Stimulated activated CD4-positive, alpha-beta T cell treated with anti-CD3 and anti-CD28 coated beads, TNF-alpha, amount 100 ng/mL, for 24 hours (primary cell): ENCODE measurements at places on chromosomes 16 and 17.

DNA sequence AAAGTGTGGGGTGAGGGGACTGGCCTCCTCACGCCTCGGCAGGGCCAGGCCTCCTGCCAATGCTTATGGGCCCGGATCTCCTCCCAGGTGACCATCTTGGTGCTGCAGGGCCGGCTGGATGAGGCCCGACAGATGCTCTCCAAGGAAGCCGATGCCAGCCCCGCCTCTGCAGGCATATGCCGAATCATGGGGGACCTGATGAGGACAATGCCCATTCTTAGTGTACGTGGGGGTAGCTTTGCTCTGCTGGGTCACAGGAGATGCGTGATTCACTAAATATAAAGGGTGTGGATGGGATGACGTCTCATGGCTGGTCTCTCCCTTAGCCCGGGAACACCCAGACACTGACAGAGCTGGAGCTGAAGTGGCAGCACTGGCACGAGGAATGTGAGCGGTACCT lies 19.5 kb downstream of the NUP85 start:
- no peak for DNase-seq

DNA sequence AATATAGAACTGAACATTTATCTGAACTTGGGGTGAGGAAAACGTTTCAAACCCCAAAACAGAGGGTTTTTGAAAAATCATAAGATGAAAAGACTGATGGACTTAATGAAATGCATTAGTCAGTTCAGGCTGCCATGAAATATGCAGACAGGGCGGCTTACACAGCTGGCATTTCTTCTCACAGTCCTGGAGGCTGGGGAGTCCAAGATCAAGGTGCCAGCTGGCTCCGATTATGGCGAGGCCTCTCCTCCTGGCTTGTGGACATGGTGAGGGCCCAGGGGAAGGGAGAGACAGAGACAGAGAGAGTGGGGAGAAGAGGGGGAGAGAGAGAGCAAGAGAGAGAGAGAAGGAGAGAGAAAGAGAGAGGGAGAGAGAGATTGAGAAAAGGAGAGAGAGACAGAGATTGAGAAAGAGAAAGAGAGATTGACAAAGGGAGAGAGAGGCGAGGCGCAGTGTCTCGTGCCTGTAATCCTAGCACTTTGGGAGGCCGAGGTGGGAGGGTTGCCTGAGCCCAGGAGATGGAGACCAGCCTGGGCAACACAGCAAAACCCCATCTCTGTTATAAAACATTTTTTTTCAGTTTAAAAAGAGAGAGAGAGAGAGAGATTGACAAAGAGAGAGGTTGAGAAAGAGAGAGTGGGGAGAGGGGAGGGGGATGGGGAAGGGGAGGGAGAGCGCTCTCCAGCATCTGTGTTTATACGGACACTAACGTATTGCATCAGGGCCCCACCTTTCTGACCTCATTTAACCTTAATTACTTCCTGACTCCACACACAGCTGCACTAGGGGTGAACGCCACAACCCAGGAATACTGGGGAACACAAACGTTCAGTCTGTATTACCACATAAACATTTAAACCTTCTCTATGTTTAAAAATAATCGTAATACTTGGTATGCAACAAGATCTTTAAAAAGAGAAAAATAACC lies 24.6 kb upstream of the RPH3AL start:
- no peak for DNase-seq

DNA sequence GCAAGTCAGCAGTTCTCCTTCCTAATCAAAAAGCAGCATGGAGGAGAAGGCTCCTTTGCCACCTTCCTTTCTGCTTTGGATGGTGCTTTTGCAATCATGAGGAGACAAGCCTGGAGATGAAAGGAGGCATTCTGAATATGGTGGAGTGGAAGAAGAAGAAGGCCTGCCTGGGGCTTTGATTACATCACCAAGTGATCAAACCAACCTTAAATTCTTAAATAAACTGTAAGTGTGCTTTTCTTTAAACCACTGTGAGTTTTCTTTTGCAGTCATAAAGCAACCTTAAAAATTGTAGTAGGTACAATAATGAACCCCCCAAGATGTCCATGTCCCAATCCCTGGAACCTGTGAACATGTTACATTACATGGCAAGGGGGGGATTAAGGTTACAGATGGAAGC lies 31.7 kb upstream of the IL21R start:
- no peak for DNase-seq

GRCh38 chr16:49440156-49441065 lies 66.8 kb downstream of the C16orf78 start:
- DNase-seq, result no peak

- no peak for DNase-seq
These were observed 7.3 kb downstream of the DBNDD1 start for GRCh38 chr16:90011908-90012501.

GRCh38 chr16:75237398-75238131 lies 13.9 kb downstream of the BCAR1 start:
- DNase-seq, result no peak

DNA sequence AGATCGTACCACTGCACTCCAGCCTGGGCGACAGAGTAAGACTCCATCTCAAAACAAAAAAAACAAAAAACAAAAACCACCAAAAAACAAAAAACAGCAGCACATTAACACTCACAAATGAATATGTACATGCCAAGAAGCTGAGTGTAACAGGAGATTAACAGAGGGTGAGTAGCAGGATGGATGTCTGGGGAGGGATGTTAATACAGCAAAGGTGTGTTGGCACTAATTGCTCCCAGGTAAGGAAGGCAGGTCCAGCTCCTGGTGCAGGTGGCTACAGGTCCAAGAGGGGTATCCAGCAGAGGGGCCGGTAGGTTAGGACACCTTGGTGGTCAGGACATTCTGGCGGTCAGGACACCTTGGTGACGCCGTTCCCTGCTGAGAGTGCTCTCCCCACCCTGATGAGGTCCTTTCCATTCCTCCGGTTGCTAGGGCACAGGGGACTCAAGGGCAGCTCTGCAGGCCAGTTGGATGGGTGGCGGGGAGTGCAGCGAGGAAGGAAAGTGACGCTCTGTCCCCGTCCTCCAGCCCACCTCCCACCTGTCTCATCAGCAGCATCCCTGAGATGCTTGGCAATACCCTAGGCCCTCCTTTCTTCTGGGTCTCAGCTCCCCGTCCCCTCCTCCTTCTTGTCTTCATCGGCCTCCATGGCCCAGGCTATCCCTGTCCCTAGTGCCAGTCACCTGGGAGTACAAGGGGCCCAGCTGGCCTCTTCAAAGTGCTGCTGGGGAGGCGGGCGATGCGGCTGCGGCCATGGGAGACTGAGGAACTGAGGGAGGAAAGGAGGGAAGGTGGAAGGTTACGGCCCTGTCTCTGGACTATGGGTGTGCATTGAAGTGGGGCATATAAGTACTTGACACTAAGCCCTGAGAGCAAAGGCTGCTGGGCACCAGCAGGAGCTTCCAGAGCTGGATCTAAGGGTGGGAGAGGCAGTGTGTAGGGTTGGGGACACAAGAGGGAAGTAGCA lies 10.7 kb upstream of the GFAP start:
- DNase-seq, result no peak

DNA sequence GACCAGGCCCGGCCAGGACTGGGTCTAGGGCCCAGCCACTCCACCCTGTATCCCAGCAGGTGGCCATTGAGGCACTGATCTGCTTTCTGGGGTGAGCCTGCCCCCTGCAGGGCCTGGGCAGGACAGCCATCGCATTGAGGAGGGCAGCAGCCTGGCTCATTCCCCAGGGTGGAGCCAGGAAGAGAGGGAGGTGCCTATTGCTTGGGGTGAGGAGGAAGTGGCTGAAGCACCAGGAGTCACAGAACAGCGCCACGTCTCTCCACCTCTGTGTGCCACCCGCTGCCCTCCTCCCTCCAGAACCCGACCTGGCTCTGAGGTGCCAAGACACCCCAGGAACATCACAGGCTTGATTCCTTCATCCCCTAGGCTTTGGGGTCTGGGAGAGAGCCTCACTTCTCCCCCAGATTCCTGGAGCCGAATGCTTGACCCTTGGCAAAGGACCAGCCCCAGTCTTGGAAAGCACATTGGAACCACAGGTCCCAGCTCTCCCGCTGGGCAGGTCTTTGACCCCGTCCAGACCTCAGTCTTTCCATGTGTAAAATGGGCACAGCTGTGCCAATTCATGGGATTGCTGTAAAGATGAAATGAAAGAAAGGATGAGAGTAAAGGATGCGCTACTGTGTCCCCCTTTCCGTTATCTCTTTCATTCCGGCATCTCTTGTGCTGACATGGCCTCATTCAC lies 7.2 kb upstream of the KRT36 start:
- peak; percentile 31 for DNase-seq

DNA sequence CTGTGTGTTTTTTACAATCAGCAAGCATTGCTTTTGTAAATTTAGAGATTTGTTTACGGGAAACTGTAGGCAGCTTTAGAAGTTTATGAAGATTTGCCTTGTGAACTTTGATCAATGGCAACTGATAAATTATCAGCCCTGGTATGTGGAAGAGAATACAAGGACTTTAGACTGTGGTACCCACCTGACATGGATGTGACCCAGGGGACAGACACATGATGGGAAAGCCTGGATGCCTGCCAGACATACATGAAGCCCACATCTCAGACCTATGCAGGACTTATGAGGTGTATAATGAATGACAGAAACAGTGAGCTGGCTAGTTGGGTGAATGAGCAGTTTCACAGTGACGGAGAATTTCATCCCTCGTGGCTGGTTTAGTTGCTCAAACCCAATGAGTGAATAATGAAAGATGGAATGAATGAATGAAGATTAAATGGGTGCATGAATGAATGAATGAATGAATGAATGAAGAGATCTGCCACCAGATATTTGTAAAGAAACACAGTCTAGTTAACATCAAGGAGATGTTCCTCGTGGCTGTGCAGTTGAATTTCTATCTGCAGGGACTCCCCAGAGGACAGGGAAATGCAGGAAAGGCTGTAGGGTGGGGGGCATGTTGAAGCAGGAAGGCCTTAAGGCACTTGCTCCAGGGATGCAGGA lies 7.6 kb downstream of the TMEM92 start:
- DNase-seq, result no peak

DNA sequence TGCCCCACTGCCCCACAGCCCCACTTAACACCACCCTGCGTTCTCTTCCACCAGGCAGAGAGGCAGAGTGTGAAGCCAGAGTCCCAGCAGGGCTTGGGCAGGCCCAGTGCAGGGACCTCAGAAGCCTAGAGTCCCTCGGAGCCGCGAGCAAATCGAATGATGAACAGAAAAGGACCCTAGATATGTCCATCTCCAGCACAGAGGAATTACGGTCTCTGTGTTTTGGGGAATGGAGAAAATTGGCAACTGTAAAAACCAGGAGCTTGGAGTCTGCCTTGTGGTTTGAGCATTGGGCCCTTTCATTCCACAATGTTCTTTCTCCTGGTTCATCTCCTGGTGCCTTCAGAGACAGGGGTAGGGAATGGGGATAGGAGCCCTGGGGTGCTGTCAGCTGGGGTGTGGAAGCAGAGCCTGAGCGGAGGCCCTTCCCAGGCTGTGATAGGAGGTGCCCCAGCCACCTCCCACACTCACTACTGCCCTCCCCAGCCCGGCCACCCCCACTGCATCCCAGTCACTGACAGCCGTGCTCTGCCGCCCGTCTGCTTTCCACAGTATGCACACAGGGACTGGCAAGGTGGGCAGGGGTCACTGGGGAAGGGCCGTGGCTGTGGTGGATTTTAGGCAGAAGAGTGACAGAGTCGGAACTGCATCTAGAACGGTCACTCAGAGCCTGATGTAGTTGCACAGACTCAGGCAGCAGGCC lies 26.7 kb downstream of the TBX4 start:
- DNase-seq, result no peak

DNA sequence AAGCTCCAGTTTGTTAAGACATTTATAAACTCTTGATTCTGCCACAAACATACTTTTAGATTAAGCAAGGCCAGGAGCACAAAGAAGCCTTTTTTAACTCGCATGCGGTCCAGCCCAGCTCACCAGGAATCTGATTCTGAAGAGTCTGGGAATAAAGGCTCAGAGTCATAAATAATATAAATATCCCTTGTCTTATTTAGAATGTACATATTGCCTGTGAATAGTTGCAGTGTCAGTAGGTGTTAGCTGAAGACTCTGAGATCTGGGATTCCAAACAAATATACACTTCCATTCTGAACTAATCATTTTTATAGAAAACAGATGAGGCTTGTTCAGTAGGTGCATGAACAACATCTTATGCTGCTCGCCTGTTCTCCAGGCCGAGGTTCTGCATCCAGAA lies 59.1 kb upstream of the ELAC2 start:
- DNase-seq, result no peak
